Nucleus accumbens (tissue), 56 donors: ENCODE measurements at places on chromosomes 7 and 10.

- no peak for DNase-seq
Measured at GRCh38 chr7:108299251-108299973, 156.8 kb downstream of the NRCAM start.

- no peak for DNase-seq
Measured at GRCh38 chr10:77441353-77442166, 196.0 kb downstream of the KCNMA1 start.

DNA sequence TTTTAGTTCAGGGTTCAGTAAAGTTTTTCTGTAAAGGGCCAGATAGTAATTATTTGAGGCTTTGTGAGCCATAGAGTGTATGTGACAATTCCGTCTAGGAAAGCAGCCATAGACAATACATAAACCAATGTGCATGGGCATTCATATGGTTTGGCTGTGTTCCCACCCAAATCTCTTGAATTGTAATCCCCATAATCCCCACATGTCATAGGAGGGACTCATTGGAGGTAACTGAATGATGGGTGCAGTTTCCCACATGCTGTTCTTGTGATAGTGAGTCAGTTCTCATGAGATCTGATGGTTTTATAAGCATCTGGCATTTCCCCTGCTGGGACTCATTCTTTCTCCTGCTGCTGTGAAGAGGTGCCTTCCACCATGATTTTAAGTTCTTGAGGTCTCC, 29.9 kb downstream of the SEC61G start:
- DNase-seq: no peak

GRCh38 chr10:34908481-34908880, 93.4 kb upstream of the PARD3 start:
- peak; percentile 23 for DNase-seq

- DNase-seq: no peak
Measured at GRCh38 chr7:131498237-131498885, 58.1 kb downstream of the PODXL start.

DNA sequence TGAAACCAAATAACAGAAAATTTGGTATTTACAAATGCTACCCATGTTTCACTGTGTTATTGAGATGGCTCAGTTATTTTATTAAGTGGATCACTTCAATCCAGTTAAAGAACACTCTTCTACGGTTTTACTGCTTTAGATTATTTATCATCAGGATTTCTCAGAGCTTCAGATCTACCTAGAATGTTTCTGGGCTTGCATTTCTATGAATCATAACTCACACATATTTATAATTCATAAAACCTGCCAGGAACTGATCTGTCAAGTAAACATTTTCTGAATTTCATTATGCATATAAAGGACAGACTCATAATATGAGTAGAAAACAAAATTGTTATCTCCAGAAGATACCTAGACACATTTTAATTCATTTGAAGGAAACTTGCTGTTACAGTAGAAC, 1172.3 kb upstream of the LRRTM3 start:
- DNase-seq: no peak

DNA sequence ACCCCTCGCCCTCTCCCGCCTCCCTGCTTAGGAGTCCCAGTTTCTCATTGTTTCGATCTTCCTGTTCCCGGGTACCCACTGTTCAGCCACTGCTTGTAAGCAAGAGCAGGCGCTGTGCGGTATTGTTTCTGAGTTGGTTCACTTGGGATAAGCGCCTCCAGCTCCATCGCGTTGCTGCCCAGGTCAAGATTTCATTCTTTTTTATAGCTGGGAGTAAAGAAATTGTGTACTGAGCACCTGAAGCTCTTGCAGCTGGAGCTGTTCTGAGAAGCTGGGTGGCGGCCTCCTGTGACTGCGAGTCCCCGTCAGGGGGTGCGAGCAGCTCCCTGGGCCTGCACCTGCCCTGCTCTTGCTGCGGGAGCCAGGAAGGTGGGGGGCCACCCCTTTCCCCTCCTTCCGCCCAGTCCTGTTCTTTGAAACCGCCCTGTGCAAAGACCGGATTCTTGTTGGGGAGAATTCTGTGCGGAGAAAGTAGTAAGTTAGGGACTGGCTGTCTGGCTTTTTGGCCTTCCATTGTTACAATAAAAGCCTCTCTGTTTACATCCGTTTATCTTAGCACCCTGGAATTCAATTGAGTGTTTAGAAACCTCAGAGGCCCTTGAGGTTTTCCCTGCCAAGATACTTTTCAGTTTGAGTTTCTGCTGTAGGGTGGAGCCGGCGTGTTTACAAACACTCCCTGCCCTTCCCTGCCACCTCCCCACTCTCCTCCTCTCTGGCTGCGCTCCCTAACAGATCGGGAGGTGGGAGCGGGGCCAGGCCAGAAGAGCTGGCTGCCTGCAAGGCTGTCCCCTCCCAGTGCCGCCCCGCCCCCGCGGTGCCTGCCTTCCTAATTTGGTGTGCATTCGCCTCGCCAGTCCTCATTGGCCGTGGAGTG, 30.8 kb upstream of the AP5Z1 start:
- peak; percentile 78 for DNase-seq

- DNase-seq: no peak
Measured at GRCh38 chr10:132361581-132362101, 29.6 kb downstream of the LRRC27 start.

DNA sequence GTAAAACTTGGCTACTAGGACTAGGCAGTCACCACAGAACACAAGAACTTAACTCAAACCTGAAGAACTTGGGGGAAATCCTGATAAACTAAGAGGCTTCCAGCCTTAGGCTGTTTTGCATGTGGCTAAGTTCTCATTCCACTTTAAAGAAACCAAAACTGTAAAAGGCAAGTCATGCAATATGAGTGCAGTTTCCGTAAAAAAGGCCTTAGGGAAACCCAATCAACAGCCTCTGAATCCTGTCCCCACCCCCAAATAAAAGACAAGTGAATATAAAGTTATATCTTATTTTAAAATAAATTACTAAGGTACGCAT, 95.1 kb downstream of the USP6NL start:
- DNase-seq: no peak

DNA sequence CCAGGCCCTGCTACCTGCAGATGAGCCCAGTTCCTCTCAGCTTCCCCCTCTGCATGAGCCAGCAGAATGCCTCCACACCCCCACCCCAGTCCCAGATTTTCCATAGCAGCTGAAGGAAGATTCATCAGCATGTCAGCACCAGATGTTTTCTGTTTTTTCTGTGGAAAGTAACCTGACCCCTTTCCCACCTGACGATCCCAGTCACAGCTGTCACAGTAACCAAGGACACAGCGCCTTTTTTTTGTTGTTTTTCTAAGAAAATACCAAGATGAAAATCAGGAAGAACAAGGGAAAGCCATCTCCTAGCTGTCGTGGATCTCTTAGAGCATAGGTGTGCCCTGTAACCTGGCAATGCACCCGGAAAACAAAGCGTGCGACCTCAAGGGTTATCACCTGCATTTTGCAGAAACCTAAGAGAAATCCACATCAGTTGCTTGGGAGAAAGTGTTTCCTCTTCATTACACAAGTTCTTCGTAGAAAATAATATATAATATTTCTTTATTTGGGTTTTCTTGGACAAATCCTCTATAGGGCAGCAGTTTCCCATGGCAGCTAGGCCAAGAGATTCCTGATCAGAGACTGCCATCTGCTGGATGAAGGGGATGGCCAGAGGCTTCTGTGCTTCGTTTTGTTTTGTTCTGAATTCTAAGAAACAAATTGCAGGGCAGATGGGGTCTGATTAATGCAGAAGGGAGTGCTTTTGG, 401.9 kb downstream of the TNS3 start:
- peak; percentile 33 for DNase-seq

GRCh38 chr10:56679578-56679977, 318.5 kb upstream of the ZWINT start:
- no peak for DNase-seq

DNA sequence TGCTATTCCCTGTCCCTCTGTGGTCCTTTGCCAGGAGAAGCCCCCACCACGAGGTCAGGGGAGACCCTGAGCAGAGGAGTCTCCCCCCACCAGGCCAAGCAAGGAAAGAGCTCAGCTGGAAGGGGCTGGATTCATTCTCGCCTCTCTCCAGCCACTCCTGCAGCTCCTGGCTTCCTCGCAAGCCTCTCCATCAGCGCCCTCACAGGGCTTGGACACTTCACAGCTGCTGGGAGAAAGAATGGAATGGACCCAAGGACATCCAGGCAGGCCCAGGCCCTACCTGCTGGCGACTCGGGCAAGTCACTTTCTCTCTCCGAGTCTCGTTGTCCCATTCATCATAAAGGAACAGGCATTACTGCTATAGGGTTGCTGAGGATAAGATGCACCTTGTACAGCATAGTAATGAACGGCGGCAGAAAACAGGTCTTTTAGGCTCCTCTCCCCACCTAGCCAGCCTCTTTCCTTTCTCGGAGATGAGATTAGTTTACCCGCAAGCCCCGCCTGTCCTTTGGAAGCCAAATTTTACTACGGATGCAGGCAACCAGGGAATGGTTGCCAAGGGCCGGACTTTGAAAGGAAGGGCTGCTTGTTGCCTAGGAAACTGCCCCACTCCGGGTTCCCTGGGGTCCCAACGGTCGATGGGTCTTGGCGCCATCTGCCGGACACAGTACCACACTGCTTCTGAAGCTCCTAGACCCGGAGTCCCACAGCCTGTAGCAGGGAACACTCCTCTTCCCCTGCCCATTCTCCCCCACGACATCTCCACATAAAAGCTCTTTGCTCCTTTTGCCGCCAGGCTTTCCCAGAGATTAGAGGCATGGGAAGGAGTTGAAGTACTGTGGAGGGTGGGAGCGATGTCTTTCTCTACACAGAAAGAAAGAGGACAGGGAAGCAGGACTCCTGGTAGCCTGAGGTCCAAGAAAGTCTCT, 22.3 kb downstream of the IMPDH1 start:
- DNase-seq: peak; percentile 50

DNA sequence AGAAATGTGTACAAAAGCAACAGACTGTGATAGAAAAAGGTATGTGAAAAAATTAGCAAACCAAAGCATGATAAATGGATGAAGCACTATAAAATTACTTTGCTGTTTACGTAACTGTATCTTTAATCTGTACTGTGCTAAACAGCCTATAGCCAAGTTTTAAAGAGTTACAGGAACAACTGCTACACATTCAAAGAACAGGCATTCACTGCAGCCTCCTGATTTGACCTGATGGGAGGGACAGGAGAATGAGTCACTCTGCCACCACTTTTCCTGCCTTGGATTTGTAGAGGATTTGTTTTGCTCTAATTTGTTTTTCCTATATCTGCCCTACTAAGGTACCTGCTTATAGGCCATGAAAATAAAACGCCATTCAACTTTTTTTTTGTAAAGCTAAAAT, 116.1 kb downstream of the FANK1 start:
- DNase-seq: no peak
